ENCODE measurements at places on chromosomes 6 and 20.

DNA sequence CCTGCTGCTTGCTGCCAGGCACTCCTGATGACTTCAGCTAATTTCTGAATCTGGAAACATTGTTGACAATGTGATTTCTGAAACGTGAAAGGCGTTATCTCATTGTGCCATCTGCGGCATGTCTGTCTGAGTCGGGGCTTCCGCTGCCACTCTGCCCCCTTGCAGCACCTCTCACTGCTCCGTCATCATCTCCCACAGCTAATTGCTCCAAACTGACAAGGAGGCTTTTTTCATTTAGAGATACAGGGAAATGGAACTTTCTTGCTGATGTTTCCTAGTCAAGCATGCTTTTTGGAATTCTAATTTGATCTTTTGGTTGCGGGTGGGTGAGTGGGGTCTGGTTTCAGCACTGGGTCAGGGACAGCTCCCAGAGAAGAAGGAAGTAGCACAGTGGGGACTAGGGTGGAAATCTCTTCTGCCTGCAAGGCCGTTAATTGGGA is 233.5 kb downstream of the DHX35 start:
- no peak for DNase-seq

DNA sequence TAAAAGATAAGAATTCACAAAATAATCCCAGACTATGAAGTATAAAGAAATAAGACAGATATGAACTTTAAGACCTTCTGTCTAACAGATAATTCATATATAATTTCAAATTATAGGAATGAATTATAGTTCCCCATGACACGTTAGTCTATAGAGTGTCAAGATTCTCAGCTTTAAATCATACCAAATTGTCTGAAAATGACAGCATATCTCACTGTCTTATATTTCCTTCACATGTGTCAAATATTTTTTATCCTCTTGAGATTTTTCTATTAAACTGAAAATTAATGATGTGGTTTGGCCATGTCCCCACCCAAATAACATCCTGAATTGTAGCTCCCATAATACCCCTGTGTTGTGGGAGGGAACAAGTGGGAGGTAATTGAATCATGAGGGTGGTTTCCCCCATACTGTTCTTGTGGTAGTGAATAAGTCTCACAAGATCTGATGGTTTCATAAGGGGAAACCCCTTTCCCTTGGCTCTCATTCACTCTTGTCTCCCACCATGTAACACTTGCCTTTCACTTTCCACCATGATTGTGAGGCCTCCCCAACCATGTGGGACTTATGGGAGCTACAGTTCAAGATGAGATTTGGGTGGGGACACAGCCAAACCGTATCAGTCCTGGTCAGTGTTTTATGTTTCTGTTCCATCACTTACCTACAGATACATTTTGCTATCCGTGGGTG is 825.3 kb upstream of the GJE1 start:
- peak; percentile 17 for DNase-seq

- peak; percentile 15 for DNase-seq
Observed at GRCh38 chr6:5706124-5707033, 300.3 kb downstream of the NRN1 start.

DNA sequence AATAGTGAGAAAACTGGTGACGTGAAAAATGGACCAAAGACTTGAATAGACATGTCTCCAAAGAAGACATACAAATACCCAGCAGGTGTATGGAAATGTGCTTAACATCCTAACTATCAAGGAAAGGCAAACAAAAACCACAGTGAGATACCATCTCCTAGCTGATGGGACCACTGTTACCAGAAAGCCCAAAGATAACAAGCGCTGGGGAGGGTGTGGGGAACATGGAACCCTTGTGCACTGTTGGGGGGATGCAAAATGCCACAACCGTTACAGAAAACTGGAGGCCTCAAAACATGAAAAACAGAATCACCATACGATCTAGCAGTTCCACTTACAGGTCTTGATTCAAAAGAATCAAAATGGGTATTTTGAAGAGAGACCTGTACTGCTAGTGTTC is 19.8 kb upstream of the RBM38 start:
- DNase-seq = no peak

- no peak for DNase-seq
Observed at GRCh38 chr6:47407300-47408281, 70.0 kb upstream of the CD2AP start.

DNA sequence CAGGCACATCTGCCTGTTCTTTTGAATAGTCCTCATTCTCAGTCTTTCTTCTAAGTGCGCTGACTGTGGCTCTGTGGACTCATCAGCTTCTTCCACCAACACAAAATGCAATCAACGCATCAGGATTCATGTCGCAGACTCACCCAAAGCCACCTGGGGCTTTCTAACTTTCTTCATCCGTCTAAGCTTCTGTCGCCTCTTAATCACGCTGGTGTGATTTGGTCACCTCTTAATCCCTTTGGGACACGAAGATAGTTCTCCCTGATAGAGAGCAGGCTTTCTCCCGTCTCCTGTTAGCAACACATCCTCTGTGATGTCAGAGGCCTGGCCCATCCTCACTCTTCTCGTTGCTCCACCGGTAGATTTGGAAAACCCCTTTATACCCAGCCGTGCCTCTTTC is 78.0 kb upstream of the FOXQ1 start:
- no peak for DNase-seq

- no peak for DNase-seq
Observed at GRCh38 chr20:19552221-19553180, 205.6 kb upstream of the RIN2 start.

DNA sequence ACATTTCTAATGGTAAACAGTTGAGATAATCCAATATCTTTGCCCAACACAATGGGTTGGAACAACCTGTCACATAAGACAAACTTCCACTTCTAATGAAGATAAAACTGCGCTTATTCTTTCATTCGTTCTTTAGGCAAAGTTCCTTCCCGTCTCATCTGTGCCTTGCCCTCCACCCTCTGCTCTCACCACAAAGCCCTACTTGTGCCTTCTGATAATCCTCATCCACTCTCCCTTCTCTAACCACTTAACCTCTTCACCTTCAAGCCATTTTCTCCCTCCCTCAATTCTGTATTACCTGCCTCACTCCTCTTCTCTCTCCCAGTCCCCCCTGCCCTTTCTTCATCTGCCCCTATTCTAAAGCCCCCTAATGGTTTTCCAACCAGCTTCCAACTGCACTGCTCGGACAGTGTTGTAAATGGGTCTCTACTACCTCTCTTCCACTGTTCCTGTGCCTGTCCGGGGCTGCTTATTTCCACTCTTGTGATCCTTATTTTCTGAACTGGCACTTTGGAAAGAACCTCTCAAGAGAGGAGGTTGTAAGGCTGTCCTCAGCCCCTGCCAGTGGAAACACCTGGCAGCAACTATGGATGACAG is 62.9 kb upstream of the MYB start:
- DNase-seq = no peak

DNA sequence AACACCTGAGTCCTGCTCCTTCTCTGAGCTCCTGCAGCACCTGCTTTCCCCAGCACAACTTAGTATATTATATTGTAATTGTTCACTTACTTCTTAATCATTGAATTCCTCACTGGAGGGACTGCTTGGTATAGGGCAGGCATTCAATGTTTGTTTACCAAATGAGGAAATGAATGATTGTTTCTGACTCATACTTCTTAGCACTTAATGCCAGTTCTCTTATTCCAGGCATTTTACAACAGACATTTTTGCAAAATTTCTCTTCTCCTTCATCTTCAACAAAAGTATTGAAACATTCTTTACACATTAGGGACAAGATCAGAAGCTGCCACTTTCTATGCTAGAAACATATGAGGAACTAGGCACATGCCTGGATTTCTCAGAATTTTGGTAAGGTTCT is 119.4 kb downstream of the TBX18 start:
- DNase-seq = no peak

DNA sequence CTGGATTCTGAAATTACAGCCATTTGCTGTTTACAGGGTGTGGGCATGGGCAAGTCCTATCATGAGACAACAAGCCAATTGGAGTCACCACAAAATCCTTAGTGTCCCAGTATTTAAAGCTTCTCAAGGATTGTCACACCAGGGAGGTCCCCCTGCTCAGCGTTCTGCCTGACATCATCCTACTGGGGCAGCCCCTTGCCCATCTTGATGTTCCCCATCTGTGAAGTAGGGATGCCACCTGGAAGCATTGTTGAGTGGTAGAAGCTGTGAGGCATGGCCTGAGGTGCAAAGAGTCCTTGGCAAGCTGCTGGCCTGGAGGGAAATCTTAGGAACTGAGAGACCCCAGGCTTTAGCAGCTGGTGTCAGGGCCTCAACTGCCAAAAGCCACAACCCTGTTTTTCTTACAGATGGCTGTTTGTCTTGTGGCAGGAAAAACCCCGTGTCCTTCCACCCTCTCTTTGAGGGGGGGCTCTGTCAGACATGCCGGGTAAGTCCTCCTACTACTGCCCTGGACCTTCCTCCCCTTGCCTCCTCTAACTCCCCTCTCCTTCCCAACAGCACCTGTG is 23.3 kb upstream of the MAPRE1 start:
- no peak for DNase-seq

- DNase-seq = peak; percentile 65
Observed at GRCh38 chr6:34235307-34236130, 1.2 kb upstream of the HMGA1 start.

- no peak for DNase-seq
Observed at GRCh38 chr6:86949771-86950170, 12.4 kb downstream of the HTR1E start.

DNA sequence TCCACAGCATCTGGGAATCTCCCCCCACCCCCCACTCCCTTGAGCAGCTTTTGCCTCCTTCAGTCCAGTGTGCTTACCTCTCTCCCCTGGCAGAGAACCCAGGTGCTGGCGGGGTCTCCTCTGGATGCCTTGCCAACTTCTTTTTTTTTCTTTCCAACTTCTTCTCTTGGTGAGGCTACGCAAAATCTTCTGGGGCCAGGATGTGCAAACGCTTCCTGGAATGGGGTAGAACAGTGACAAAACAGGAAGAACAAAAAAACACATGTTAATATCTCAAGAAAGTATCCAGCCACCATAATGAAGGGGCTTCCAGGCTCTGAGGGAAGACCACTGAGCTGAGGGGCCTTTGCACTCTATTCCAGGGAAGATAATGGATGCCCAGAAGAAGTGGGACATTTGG is 53.9 kb upstream of the DDR1 start:
- DNase-seq = no peak

DNA sequence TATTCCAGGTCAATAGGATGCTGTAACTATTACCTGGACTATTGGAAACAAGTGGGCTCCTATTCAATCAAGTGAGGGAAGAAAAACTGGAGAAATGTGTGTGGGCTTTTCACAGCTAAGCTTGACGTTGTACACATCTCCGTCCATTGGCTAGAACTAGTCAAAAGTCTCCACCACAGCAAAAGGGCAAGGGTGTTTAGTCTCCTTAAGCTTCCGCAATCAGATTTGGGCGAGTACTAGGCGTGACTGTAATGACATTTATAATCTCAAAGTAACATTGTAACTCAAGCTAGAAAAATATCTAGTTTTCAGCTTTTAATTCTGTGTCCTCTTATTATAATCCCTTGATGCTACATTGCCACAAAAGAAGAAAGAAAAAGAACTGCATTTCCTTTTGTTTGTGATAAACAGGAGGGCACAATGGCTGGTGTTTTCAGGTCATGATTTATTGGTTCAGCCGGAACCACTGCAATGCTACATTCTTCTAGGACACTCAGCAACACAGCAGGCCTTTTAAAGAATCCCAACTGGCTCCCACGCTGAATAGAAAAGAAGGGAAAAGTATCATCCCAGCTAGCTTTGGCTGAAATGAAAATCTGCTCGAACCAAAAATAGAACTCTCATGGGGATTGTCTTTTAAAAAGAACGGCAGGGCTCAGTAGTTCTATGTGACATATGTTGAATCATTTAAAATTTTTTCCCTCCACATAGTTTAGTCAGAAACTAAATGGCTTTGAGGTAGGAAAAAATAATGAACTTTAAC is 387.7 kb downstream of the BTBD3 start:
- DNase-seq = no peak

DNA sequence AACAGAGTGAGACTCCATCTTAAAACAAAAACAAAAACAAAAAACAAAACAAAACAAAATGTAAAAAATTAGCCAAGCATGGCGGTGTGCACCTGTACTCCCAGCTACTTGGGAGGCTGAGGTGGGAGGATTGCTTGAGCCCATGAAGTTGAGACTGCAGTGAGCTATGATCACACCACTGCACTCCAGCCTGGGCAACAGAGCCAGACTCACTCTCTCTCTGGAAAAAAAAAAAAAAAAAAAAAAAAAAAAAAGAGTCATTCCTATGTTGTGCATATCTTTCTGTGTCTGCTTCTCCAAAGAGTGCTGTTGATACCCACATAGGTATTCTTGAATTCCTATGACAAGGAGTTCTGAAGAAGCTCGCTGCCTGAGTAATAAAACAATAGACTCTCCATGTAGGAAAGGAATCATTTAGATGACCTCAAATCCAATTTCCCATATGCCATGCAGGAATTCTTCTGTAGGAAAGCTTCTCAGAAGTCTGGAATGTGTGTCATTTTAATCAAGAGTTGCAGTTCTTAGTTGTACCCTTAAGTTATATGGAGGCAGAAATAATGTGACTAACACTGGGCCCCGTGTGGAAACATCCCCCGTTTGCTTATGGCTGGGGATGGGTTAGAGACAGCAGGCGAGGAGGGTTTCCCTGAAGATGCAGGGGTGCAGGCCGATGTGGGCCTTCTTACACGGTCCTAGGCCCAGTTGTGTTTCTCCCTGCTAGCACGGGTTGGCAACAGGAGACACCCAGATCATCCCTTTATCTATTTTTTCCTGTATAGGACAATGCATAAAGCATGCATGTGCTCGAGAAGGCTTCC is 79.4 kb downstream of the ZDHHC14 start:
- DNase-seq = no peak

All from stimulated activated naive CD8-positive, alpha-beta T cell treated with anti-CD3 and anti-CD28 coated beads, Interleukin-15, amount 100 ng/mL, for 72 hours (primary cell).